M059J (cell line): ENCODE measurements at places on chromosomes 1 and 21. TPM values are rescaled to one million over a fixed set of nuclear protein-coding genes. Genes with fewer than 3 reads are reported as not detected.
A peak's percentile ranks its signal among the peaks of the same experiment; 100 is the strongest.

DNA sequence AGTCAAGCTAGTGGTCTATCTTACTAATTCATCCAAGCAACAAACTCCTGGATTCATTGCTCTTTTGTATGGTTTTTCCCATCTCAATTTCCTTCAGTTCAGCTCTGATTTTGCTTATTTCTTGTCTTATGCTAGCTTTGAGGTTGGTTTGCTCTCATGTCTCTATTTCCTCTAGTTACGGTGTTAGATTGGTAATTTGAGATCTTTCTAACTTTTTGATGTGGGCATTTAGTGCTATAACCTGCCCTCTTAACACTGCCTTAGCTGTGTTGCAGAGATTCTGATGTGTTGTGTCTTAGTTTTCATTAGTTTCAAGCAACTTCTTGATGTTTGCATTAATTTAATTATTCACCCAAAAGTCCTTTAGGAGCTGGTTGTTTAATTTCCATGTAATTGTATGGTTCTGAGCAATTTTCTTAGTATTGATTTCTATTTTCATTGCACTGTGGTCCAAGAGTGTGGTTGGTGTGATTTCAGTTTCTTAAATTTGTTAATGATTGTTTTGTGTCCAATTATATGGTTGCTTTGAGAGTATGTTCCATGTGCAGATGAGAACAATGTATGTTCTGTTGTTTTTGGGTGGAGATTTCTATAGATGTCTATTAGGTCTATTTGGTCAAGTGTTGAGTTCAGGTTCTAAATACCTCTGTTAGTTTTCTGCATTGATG, 154.6 kb downstream of the PLPPR5 start:
- DNase-seq = no peak

GRCh38 chr1:190170321-190170720, 307.3 kb downstream of the BRINP3 start:
- no peak for DNase-seq

GRCh38 chr1:180521474-180522212, 19.3 kb upstream of the ACBD6 start:
- no peak for DNase-seq

DNA sequence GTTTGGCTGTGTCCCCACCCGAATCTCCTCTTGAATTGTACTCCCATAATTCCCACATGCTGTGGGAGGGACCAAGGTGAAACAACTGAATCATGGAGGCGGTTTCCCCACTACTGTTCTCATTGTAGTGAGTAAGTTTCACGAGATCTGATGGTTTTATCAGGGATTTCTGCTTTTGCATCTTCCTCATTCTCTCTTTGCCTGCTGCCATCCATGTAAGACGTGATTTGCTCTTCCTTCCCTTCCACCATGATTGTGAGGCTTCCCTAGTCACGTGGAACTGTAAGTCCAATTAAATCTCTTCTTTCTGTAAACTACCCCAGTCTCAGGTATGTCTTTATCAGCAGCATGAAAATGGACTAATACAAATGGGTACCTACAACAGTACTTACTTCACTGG, 73.5 kb downstream of the PIK3R3 start:
- no peak for DNase-seq

GRCh38 chr1:115748401-115749150, 19.9 kb downstream of the CASQ2 start:
- peak; percentile 73 for DNase-seq

DNA sequence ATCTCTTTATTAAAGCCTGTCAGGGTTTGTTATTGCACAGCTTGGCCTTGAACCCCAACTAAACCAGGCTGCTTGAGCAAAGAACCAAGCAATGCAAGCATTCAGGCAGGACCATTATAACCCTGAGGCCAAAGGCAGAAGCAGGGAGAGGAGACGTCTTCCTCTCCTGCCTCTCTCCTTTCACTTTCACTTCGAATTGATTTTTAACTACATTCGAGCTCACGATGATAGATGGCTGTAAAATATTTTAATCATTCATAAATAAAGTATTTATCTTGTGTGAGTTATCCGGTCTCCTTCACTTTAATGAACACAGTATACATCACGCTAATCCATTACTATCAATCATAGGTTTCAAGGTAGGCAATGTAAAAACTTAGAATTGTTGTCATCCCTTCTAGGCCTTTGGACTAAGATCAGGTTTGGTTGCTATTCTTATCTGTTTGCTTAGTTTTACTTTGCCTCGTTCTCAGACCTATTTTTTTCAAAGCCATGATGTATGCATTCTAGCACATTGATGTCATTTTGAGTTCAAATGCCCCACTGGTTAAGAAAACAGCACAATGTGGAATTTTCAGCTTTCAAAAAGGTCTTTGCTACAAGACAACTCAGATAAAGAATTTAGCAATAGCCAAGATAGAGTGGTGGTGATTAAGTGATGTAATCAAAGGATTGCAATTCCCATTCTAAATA, 480.2 kb upstream of the RUNX1 start:
- peak; percentile 72 for DNase-seq

- no peak for DNase-seq
Observed at GRCh38 chr1:80498673-80499072, 1302.1 kb upstream of the ADGRL2 start.

DNA sequence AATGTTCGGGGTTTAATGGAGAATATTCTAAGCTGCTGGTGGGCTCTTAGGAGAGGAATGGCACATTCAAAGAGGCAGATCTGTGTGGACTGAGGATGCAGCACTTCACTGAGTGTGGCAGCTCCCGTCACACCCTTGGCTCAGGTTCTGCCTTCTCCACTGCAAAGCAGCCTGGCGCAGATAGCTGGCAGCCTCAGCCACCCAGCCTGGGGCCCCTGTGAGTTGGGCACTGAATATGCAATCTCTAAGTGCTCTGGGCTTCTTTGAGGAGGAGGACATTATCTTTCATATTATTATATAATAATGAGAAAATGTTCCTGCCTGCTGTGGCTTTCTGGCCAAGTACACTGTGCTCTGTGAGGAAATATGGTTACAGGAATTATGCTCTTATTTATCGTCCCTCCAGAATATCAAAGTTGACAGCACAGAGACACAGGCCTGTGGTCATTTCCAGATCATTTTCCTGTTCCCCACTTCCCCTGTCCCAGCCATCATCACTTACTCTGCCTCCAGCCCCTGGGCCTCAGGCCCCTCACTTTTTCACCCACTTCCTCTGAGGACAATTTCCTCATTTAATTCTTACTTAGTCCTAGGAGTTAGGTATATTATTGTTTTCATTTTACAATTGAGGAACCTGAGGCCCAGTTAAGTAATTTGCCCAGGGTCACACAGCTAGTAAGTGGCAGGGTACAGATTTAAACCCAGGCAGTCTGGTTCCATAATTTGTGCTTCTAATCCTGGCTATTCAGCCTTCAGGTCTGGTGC, 53.6 kb downstream of the MAB21L3 start:
- no peak for DNase-seq

- DNase-seq = peak; percentile 72
Observed at GRCh38 chr1:154193821-154194220, 1.9 kb upstream of the TPM3 start.

GRCh38 chr1:203526572-203526971, 32.6 kb downstream of the OPTC start:
- peak; percentile 58 for DNase-seq

GRCh38 chr1:33244809-33245186, 11.5 kb upstream of the ZNF362 start:
- no peak for DNase-seq

The TMCO4 gene
- 25.0 and 39.8 TPM in 2 replicates for total RNA-seq

The IQCC gene
- 6.9 and 8.7 TPM in 2 replicates for total RNA-seq
